ENCODE measurements at places on chromosomes 5 and 9.
A peak's percentile ranks its signal among the peaks of the same experiment; 100 is the strongest.

- DNase-seq = no peak
These were observed 31.0 kb upstream of the IL17B start for GRCh38 chr5:149410071-149410470.

DNA sequence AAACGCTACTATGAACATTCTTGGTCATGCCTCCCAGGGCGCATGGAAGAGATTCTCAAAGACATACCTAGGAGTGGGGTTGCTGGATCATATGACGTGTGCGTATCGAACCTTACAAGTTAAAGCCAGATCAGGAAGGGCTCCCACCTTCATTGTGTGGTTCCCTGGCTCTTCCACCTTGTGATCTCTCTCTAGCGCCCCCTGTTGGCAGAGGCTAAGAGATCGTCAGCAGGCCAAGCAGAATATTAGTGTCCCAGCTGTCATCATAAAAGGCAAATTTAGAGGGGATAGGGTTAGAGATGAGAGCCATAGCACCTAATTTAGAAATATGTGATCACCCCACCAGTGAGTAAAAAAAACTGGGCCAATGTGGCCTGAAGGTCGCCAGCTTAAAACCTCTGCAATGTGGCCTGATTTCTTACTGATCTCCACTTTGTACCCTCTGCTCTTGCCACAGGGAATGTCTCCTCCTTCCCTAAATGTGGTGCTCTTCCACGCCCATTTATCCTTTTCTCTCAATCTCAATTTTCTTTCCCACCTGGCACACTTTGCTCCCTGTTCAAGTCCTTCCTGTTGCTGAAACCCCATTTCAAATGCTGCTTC, 91.7 kb upstream of the SHB start:
- DNase-seq = peak; percentile 22

DNA sequence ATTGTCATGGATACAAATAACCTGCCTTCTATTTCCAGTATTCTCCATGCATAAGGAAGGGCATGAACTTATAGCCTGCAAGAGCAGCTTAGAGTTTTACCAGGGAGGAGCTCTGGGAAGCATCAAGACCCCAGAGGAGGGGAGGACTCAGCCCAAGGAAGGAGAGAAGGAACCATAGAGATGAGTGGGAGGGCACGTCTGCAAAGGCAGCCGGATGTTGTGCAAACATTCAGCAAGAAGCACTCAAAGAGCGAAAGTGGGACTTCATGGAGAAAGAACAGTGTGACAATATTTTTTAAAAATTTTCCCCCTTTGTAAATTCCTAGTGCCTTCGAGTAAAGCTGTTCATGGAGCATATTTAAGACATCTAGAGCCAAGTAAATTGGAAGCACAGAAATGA, 270.1 kb upstream of the PTGER4 start:
- no peak for DNase-seq

DNA sequence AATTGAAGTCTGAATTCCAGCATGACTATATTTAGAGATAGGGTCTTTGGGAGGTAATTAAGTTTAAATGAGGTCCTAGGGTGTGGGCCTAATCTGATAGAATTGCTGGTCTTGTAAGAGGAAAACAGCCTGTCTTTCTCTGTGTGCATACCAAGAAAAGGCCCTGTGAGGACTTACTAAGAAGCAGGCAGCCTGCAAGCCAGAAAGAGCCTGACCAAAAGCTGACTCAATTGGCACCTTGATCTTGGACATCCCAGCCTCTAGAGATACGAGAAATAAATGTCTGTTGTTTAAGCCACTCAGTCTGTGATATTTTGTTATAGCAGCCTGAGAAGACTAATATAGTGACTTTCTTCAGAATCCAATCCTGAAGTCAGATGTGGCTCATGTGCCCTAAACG, 14.6 kb downstream of the ARL14EPL start:
- DNase-seq = no peak

- no peak for DNase-seq
These were observed 6.0 kb upstream of the IRX4 start for GRCh38 chr5:1888541-1889251.

DNA sequence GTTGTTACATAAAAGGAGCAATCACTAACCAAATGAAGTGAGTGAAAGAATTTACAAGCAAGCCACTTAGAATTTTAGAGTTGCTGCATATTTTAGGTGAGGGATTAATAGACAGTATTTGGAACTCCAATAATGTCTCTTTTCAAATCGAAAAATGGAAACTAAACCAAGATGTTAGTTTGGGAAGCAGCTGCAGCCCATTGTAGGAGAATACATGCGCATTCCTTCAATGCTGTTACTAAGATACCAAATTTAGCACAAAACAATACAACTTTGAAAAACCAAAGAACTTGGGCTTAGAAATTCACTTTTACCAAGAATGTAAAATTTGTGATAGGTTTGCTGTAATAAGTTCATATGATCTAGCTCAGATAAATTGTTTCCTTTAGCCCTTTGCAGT, 411.8 kb upstream of the CDH6 start:
- DNase-seq = no peak

- DNase-seq = no peak
These were observed 113.0 kb downstream of the DENND1A start for GRCh38 chr9:123816817-123817472.

GRCh38 chr9:97529363-97530076, 28.1 kb downstream of the TMOD1 start:
- peak; percentile 13 for DNase-seq

DNA sequence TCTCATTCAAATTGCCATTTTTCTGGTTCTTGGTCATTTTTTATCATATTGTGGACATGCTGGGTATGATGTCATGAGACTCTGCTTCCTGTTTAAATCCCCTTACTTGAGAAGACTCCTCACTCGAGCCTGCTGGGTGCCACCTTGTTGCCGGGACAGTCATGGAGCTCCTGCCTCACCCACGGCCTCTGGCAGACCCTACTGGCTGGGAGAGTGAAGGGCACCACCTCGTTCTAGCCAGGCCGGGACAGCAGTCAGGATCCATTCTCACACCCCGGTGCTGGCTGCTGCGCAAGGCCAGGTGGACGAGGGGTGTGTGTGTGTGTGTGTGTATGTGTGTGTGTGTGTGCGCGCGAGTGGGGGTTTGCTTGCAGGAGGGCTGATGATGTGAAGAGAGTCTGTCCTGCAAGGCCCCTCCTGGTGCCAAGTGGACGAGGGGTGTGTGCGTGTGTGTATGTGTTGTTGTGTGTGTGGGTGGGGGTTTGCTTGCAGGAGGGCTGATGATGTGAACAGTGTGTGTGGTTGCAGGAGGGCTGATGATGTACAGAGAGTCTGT, 4.4 kb downstream of the CEP72 start:
- DNase-seq = no peak

- DNase-seq = no peak
These were observed 93.4 kb downstream of the ANKH start for GRCh38 chr5:14777932-14778791.

- DNase-seq = peak; percentile 67
These were observed 110.6 kb downstream of the PAM start for GRCh38 chr5:102865510-102866236.

DNA sequence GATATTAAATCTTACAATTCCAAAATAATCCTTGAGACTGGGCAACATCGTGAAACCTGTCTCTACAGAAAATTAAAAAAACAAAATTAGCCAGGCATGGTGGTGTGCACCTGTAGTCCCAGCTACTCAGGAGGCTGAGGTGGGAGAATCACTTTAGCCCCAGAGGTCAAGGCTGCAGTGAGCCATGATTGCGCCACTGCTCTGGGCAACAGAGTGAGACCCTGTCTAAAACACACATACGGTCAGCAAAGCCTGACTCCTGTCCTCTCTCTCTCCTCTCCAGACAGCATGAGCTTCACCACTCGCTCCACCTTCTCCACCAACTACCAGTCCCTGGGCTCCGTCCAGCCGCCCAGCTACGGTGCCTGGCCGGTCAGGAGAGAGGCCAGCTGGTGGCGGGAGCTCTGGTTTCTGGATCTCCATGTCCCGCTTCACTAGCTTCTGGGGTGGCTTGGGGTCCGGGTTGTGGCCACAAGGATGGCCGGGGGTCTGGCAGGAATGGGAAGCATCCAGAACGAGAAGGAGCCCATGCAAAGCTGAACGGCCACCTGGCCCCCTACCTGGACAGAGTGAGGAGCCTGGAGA, 9.0 kb upstream of the PDCL start:
- DNase-seq = no peak

GRCh38 chr9:135225619-135226228, 138.3 kb downstream of the OLFM1 start:
- no peak for DNase-seq

- DNase-seq = no peak
These were observed 451.3 kb downstream of the SEMA5A start for GRCh38 chr5:9094582-9094981.

DNA sequence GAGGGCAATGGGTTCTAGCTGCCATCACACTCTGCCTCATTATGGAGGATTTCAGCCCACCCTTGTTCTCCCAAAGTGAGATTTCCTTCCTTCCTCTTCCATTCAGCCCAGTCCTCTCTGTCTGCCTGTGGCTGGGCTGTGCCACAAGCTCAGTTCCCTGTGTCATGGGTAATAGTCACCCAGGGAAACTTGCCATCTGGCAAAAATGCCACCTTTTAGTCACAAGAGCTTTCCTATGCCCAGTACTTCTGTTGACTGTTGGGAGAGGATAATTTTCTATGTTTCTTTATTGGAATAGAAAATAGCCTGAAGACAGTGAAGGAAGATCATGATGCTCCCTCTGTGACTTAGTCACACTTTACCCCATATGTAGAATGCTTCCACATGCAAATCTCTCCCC, 71.4 kb downstream of the TLR4 start:
- no peak for DNase-seq

- DNase-seq = no peak
These were observed 59.3 kb downstream of the DPYSL3 start for GRCh38 chr5:147450606-147451005.

DNA sequence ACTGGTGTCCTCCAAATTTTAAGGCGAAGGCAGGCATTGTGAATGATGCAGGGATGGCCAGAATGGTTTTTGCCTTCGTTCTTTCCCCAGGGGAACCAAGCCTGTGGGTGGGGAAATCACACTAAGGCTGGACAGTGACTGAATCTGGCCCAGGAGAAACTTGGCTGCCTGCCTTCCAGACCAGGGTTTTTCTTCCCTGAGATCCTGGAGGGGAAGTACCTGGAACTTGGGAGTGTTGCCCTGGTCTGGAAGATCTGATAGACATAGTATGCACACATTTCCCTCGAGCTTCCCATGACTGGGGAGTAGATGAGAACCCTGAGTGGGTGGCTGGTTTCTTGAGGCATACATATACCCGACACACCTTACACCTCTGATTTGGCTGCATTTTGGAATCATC, 664 bp upstream of the IL11RA start:
- no peak for DNase-seq

DNA sequence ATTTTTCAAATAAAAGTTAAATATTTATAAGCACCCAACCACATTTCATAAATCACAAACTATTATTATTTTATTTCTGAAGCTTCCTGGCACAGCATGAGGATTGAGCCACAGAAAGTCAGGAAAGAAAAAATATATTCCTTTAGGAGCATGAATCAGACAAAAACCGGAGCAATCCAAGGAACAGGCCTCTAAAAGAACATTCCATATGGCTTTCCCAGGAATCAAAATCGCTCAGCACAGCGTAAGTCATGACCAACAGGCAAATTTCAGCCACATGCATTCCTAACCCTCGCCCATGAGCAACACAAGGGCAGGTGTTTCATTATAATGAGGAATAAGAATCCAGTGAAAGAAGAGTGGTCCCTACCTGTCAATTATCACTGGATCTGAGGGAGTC, 26.7 kb downstream of the EBF1 start:
- no peak for DNase-seq

GRCh38 chr5:159274676-159275075, 11.6 kb downstream of the UBLCP1 start:
- DNase-seq = no peak

DNA sequence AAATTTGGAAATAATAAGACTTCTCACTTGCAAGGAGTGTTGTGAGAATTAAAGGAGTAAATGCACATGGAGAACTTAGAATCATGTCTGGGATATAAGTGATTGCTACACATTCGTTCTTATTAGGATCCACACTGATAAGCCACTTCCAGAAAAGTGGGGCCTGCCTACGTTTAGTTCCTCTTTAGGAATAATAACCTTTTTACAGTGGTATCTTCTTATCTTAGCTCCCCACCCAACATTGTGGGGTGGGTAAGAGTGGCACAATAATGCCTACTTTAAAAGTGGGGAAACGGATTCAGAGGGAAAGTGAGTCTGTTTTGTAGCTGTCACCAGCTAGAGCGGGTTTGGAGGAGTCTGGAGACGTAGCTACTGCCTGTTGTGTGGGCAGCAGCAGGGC, 16.0 kb downstream of the DOCK2 start:
- no peak for DNase-seq

- no peak for DNase-seq
These were observed 264.3 kb downstream of the ENC1 start for GRCh38 chr5:74376187-74376586.

DNA sequence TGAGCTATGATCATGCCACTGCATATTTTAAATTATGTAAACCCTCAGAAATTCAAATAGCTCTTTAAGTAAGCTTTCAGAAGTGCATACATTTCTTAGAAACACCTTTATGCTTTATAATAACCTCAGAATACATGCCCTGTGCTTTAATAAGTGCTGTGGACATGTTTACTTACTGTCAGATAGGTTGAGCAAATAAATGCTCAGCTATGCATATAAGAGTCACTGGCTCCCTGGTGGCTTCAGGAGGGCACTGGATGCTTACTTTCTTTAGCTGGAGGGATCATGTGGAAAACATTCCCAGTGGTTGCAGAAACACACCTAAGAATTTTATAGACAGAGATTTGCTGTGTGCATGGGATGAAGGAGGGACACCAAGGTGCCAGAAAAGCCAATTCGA, 74.4 kb downstream of the PDE6A start:
- no peak for DNase-seq

- peak; percentile 69 for DNase-seq
These were observed 1.1 kb upstream of the TLE4 start for GRCh38 chr9:79570448-79571308.

- no peak for DNase-seq
These were observed 75.1 kb downstream of the PSD2 start for GRCh38 chr5:139870677-139871076.

DNA sequence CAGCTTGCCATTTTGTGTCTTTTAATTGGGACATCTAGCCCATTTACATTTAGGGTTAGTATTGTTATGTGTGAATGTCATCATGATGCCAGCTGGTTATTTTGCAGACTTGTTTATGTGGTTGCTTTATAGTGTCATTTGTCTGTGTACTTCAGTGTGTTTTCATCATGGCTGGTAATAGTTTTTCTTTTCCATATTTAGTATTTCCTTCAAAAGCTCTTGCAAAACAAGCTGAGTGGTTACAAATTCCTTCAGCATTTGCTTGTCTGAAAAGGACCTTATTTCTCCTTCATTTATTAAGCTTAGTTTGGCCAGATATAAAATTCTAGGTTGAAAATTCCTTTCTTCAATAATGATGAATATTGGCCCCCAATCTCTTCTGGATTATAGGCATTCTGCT, 28.5 kb upstream of the TNFSF15 start:
- DNase-seq = no peak

- no peak for DNase-seq
These were observed 100.8 kb downstream of the TMC1 start for GRCh38 chr9:72622186-72622585.

- DNase-seq = no peak
These were observed 8.6 kb upstream of the MUSK start for GRCh38 chr9:110659891-110660541.
